ENCODE measurements at places on chromosomes 16 and 17. TPM values are rescaled to one million over a fixed set of nuclear protein-coding genes. Genes with fewer than 3 reads are reported as not detected.

GRCh38 chr16:56203052-56203451 lies 11.8 kb downstream of the GNAO1 start:
- DNase-seq = no peak

- DNase-seq = no peak
Measured at GRCh38 chr16:84239909-84240308, at the start of gene KCNG4. Gene KCNG4, minus strand, starts transcription at chr16:84240012. Its CDS starts 2,527 bp downstream, at chr16:84237485.

DNA sequence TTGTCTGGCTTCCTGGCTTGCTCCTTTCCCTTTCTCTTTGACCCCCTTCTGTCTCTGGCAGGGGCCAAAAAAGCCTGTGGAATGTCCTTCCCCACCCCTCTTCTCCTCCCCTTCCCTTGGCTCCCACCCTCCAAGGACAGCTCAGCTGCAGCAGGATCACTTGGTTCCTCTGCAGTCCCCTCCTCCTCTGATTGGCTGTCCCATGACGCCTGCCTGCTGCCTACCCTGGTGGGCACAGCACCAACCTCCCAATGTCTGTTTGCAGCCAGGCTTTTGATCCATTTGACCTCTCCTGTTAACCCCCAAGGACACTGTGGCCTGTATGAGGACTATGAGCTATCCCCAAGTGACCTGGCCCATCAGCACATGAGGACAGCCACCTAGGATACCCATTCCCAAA lies 14.8 kb upstream of the MTMR4 start:
- DNase-seq = no peak

DNA sequence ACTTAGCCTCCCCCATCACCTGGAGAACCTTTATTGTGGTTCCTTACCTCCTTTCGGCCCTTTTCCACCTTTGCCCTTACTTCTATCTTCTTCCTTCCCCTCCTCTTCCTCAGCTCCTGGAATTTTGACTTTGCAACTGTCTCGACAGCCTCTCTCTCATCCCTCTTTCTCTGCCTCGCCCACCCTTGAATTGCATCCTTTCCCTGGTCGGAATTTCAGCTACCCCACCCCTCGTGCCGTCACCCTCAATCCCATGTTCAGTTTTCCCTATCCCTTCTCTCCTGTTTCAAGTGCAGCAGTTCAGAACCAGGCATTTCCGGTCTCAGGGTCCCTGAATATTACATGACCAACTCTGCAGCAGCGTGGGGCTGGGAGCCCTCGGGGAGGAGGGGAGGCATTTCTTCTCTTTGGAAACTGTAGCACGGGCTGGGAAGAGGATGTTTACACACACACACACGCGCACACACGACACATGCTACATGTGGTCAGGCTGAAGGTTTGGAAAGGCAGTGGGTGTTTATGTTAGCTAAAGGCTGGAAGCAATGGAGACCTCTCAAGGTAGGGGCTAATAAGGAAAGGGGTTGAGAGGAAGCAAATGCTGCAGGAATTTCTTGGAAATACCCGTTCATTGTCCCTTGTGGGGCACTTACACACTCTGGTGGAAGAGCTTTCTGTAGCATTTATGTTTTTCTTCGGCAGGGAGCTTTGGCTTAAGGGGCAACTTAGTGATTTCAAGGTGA lies 971 bp downstream of the MINK1 start:
- DNase-seq = no peak

Gene PIK3R6
- 0.18 TPM for total RNA-seq

Gene LRRC37A
- total RNA-seq = 0.45 TPM

Gene PRCD
- 0.15 TPM for total RNA-seq

Gene NPIPB13
- 6.2 TPM for total RNA-seq
